ENCODE measurements at places on chromosomes 1 and 21. TPM values are rescaled to one million over a fixed set of nuclear protein-coding genes. Genes with fewer than 3 reads are reported as not detected.

Gene OR2T2
- total RNA-seq = not detected

Gene DCAF8
- 19.0 TPM for total RNA-seq

Gene ADAM30
- not detected for total RNA-seq

Gene TADA1
- 9.9 TPM for total RNA-seq

Gene LMX1A
- not detected for total RNA-seq

Gene ASCL5
- not detected for total RNA-seq

Gene GART
- total RNA-seq = 103 TPM

Gene KRTAP22-2
- total RNA-seq = not detected

Gene VAMP4
- total RNA-seq = 5.7 TPM

Gene CCDC30
- total RNA-seq = 0.09 TPM

Gene ERVH48-1
- total RNA-seq = not detected

Gene OR2L13
- total RNA-seq = not detected

Gene WNT3A
- total RNA-seq = 0.14 TPM

Gene SLAMF7
- total RNA-seq = 0.14 TPM

Gene NUP210L
- not detected for total RNA-seq

Gene IL6R
- 41.9 TPM for total RNA-seq

Gene CD46
- 71.9 TPM for total RNA-seq

Gene C1orf74
- 13.6 TPM for total RNA-seq

Gene SELL
- not detected for total RNA-seq

Gene UTS2
- total RNA-seq = 0.33 TPM

Gene PER3
- total RNA-seq = 1.2 TPM

Gene CFAP410
- total RNA-seq = 8.0 TPM

Gene RGS13
- not detected for total RNA-seq

Gene CAMSAP2
- 29.7 TPM for total RNA-seq

Gene HES3
- 0.78 TPM for total RNA-seq

Gene FTCD
- not detected for total RNA-seq

Data from airway epithelial cell (primary cell).